ENCODE measurements at places on chromosomes 2 and 18. TPM values are rescaled to one million over a fixed set of nuclear protein-coding genes. Genes with fewer than 3 reads are reported as not detected.

DNA sequence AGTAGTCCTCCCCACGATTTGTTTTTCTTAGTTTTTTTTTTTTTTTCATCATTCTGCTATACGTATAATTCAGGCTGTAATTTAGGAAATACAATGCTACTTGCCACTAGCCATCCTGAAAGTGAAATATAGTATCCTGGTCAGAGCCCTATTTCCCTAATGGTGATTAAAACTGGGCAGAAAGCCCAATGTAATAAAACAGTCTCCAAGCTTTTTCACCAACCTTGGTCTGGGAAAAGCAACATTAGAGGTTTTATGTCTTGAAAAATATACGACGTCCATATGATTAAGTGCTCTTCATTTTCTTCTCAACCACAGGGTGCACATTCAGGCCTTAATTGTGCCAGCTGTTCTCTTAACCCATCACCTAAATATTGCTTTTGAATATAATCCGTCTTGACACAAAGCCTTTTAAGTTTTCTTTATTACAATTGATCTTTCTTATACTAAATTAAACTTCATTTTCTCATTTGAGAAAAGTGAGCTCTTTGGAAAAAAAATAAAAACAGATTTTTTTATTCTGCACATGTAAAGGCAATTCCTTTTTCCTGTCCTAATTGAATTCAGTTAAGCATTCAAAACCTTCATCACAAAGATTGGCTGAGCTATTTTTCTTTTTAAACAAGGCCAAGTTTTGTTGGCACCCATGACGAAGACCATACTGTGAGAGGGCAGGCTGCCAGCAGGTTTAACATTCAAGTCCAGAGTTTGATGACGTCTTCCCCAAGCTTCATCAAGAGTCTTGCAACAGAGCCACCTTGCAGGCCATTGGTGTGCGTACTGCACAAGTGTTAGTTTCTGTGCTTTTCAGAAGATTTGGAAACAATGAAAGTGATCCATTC lies 52.7 kb downstream of the MAP2 start:
- DNase-seq: no peak

DNA sequence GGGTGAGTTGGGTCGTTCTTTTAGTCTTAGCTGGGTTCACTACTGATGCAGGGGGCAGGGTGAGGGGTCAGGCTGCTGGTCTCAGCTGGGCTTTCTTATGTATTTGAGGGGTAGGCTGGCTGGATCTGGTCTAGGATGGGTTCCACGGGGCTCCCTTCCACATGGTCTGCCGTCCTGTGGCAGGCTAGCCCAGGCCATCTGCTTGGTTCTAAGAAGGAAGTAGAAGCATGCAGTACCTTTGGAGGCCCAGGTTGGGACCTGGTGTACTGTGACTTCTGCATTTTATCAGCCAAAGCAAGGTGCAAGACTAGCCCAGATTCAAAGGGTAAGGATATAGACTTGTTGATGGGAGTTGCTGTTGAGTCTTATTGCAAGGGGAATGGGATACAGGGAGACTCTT lies 35.5 kb upstream of the MGAT5 start:
- DNase-seq: no peak

- peak; percentile 69 for DNase-seq
Measured at GRCh38 chr2:25386971-25387875, 45.5 kb upstream of the DNMT3A start.

GRCh38 chr2:181426672-181427071 lies 30.5 kb upstream of the ITGA4 start:
- no peak for DNase-seq

DNA sequence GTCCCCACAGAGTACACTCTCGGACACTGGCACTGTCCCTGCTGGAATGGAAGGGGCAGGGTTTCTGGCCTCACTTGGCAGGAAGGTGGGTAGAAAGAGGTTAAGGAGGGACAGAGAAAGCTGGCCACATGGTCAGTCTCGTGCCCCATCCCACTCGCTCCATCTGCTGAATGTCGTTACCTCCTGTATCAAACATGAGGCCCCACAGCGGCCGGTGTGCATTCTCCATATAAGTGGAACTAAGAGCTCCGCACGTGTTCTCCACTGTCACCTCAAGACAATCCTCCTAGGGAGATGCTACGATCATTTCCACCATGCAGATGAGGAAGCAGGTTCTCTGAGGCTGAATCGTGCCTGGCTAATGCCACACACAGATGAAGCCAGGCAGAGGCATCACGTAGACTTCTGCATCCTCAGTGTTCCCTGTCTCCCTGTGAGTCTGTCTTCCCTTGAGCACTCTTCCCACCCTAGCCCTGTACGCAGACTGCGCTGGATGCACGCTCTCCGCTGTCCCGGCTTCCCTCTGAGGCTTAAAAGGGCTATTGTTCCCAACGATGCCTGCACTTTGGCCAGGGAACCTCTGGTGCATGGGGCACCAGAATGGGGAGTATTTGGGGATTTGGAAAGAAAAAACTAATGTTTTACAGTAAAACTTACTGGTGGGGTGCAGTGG lies 35.1 kb downstream of the MAL start:
- peak; percentile 37 for DNase-seq

GRCh38 chr2:196187898-196188458 lies 16.6 kb upstream of the STK17B start:
- DNase-seq: no peak

DNA sequence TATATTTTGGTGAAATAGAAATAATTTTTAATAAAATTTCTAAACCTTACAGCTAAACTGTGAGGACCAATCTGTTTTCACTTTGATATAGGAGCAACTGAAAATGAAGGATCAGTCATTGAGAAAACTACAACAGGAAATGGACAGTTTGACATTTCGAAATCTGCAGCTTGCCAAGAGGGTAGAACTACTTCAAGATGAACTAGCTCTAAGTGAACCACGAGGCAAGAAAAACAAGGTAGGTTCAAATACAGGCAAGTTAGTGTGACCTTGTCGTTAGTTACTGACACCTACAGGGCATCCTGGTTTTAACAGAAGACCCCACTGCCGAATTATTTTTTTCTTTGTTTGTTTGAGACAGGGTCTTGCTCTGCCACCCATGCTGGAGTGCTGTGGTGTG lies 75.5 kb upstream of the STON1 start:
- no peak for DNase-seq

GRCh38 chr2:100924122-100924519 lies 78.0 kb upstream of the RPL31 start:
- no peak for DNase-seq

- DNase-seq: no peak
Measured at GRCh38 chr2:134268265-134268664, 14.4 kb downstream of the MGAT5 start.

GRCh38 chr2:218959141-218959731 lies at the start of gene CDK5R2:
CDK5R2 (plus strand) TSS chr2:218959666; CDS start chr2:218959821, 155 bp downstream.
- DNase-seq: no peak

GRCh38 chr2:232779934-232780333 lies 3.6 kb upstream of the KCNJ13 start:
- DNase-seq: no peak

GRCh38 chr2:237966250-237966564 lies 607 bp upstream of the UBE2F start:
- DNase-seq: no peak

DNA sequence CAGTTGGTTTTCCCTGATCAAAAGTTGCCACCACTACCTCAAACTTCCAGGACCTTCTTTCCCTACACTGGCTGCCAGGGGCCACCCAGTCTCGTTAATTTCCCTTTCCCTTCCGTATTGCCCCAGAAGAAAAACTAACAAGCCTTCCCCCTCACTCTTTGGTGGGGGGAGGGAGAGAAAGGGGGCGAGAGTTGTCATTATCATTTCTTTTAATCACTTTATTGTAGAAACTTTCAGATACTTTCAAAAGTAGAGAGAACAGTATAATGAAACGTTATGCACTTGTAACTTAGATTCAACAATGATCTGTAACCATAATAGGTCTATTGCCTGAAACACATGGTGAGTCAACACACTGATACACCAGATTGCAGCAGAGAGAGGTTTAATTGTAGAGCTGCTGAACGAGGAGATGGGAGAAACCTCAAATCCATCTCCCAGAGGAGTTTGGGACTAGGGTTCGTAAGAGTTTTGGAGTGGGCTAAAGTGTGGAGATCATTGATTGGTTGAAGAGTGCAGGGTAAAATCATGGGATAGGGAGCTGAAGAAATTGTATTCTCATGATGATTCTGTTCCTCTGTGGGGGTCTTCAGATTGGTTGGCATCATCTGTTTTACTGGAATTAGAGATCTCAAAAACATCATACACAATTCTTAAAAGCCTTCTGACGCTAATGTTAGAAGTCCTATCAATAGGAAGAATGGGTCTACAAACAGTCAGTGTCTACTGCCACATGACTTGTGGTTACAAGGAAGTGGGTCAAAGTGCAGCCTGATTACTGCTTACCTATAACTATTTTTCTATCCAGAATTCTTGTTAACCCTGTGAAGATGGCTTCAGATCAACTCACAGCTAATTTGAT lies 2.6 kb upstream of the RNF149 start:
- no peak for DNase-seq

- no peak for DNase-seq
Measured at GRCh38 chr2:42932271-42933151, 140.1 kb upstream of the HAAO start.

DNA sequence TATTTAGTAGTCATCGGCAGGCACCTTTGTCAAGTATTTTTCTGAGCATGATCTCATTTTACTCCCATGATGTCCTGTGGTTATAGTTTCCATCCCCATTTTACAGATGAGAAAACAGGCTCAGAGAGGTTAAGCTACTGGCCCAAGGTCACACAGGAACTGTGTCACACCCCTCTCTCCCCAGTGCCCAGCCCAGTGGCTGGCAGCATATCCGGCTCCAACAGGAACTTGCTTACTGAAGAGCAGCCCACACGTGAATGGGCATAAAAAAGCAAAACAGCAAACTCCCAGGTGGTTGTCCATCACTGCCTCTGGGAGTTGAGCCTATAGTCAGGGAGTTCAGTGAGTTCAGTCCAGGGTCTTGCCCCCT lies 8.3 kb upstream of the KLF11 start:
- no peak for DNase-seq

DNA sequence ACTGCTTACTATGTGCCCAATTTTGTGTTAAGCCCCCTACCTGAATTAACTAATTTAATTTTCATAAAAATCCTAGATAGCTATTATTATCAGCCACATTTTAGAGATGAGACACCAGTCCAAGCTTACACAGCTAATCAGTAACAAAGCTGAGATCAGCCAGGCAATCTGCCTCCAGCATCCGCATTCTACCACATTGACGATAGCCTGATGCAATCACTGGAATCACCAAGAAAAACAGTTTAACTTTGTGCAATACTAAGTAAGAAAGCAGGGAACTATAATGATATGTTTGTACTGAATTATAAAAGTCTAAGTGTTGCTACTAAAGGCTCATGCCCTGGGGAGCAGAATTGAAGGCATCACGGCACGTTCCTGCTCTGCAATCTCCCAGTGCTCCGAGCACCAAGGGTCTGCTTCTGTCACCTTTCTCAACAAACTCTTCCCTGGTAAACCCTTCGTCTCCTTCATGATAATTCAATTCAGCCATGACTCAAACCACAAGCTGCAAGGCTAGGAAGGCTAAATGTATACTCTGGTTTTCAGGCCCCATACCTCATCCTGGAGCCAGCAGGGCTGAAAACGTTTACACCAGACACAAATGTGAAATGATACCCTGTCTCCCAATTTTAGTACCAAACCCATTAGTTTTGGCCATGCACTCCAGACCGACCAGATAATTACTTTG lies 19.4 kb downstream of the KANSL3 start:
- DNase-seq: no peak

GRCh38 chr18:63202828-63203227 lies 116.7 kb downstream of the BCL2 start:
- DNase-seq: no peak

- DNase-seq: no peak
Measured at GRCh38 chr2:156736950-156737349, 300.8 kb downstream of the GPD2 start.

DNA sequence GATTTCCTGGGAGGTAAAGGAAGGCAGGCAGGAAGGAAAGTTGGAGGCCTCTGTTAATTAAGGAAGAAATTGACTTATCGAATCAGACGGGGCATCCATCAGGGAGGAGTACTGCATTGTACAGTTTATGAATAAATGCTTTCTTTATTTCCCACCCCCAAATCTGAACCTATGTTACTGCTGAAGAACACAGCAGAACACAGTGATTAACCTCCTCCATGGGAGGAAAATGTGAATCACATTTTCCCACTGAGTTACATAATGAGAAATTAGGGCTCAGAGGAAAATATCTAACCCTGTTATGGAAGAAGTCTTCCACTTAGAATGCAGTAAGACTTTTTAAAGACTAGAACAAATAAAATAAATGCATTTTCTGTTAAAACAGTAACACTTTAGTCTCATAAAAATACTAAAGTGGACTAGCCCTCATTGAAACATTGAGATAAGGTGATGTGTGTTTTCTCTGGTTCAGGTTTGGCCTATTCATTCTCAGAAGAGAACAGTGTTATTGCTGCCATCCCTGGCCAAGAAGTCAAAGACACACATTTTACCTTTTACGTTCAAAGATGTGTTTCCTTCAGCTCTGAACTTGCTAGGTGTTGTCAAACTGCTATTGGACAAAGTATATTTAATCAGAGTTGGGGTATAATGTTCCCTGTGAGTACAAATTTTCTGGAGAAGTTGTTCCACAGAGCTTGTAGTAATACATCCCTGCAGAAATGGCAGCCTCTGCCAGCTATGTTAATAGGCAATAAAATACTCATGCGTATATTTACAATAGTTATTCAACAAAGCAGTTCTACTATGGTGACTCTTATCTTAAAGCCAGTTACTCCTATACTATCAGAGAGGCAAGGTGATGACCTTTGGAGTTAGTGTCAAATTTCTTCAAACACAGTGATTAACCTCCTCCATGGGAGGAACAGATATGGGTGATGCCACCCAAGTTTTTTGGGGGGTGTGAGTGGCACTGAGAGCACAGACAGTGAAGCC lies 11.1 kb downstream of the DNAH6 start:
- DNase-seq: no peak

GRCh38 chr2:163157891-163158496 lies 319.4 kb upstream of the KCNH7 start:
- DNase-seq: no peak

- DNase-seq: no peak
Measured at GRCh38 chr2:118945881-118946280, 3.9 kb downstream of the MARCO start.

GRCh38 chr2:11720752-11721151 lies 25.7 kb upstream of the LPIN1 start:
- no peak for DNase-seq

- no peak for DNase-seq
Measured at GRCh38 chr2:26255759-26256384, 11.1 kb downstream of the HADHB start.

- DNase-seq: no peak
Measured at GRCh38 chr2:237588044-237588696, 2.4 kb downstream of the RAB17 start.

- no peak for DNase-seq
Measured at GRCh38 chr18:78965917-78966792, 13.5 kb upstream of the SALL3 start.

The KIAA2012 gene
- total RNA-seq: not detected

The IRS1 gene
- 17.0 TPM for total RNA-seq

The ALLC gene
- total RNA-seq: not detected

The CHRND gene
- not detected for total RNA-seq

The ASB18 gene
- not detected for total RNA-seq

The GRHL1 gene
- total RNA-seq: 18.0 TPM

The CPS1 gene
- total RNA-seq: 3.8 TPM

The ZAP70 gene
- total RNA-seq: 1.3 TPM

The CENPA gene
- total RNA-seq: 0.32 TPM

The CAPN10 gene
- 18.2 TPM for total RNA-seq

Measured in mesenteric fat pad (tissue), 1 donor.